Activated T-cell treated with anti-CD3 and anti-CD28 coated beads for 1 hour (primary cell): ENCODE measurements at places on chromosomes 7 and 10.

DNA sequence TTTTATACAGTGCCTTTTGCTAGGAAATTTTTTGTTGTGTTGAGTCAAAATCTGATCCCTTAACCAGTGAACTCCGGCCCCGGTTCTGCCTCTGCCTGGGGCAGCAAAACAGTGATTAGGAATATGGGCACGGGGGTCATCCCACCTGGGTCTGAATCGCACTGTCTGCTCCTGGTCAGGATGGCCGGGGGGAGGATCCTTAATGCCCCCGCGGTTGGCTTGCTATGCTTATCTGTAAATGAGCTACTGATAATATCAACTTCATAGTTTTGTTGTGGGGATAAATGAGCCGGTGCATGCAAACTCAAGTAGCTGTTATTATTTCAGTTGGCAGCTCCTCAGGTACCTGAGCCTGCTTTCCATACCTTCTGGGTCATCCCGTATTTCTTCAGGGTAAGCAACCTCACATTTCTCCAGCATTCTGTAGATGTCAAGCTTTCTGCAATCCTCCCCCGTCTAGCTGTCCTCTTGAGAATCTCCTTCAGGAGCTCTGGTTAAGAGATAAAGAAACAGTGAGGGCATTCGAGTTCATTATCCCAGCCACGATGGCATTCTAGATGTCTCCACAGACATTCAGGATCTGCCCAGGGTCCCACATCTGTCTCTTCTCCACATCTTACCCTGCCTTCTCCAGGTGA is 592.2 kb downstream of the SDK1 start:
- no peak for DNase-seq

DNA sequence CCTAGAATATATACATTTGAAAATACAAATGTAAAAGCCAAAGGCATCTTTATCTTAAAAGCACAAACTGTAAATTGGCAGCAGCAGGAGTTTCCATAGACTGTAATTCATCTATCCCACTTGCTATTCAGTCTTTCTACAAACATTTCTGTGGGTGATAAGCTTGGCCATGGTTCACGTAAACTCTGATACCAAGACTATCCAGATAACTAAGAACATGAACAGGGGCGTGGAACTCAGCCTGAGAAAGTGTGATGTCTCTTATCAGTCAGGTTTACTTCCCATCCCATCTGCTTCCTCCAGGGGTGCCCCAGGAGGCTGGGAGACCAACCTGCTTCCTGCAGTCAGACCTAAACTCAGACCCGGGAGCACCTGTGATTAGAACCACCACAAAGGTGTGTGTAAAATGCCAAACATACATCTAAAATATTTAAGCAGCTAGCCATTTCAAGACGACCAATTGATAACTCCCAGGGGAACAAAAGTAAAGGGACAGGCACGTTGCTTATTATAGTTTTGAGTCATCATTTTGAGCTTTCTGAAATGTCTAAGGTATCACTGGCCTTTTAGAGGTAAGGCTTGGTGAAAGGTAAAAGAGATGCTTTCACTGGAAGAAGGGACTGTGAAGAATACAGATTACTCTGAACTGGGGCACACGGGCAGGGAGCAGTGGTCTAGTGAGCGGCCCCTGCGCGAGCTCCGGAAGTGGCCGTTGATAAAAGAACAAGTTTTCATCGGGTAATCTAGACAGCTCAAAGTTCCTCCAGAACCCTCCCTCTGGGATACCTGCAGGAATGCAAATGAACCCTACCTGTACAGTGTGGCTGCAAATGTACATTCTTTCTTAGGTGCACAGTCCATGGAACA is 51.5 kb downstream of the RSU1 start:
- DNase-seq: no peak

- DNase-seq: no peak
Measured at GRCh38 chr10:117747636-117748035, 205.1 kb downstream of the EMX2 start.

- no peak for DNase-seq
Measured at GRCh38 chr7:148151778-148152177, 438.8 kb upstream of the C7orf33 start.

DNA sequence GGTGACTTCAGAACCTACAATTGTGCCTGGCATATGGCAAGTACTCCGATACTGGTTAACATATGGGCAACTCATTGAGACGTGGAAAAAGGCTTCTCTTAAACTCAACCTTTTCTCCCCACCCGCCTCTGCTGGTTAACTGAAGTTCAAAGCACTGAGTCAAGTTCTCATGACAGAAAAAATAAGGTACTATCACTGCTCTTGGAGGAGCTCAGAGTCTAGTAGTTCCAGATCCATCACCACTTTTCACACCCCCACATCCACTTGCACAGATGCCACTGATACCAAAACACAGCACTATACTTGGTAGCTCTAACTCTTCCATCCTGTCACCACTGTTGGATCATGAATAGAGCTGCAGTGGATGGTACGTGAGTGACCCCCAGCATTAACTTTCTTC is 36.2 kb downstream of the CCDC6 start:
- no peak for DNase-seq

DNA sequence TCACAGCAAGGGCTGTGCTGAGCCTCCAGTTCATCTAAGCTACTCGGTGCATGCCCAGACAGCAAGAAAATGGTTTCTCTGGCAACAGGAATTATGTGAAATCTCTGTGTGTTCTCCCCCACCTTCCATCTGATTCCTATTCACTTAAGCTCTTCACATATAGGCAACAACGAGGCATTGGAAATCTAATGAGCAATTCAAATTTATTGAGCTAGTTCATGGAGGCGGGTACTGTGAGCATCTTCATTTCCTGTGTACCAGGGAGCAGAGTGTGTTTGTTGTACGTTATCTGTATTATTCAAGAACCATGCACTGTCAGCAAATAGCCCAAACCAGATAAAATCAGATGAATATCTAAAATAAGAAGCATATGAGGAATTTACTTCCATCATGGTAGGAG is 739.1 kb downstream of the MAGI2 start:
- no peak for DNase-seq

DNA sequence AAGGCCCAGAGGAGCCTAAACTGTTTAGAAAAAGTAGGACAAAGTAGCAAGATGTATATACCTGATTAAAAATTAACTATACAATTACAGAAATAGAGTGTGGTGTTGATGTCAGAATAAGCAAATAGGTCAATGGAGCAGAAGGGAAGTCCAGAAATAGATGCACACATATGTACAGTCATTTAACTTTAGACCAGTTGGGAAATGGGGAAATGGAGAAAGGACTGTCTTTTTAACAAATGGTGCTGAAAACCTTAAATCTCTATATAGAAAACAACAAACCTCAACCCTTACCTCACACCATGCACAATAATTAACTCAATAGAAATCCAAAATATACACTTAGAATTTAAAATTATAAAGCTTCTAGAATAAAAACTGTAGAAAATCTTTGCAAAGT is 72.2 kb downstream of the CH25H start:
- no peak for DNase-seq
